ENCODE measurements at places on chromosomes 16 and 17.

GRCh38 chr16:57361404-57361803, 2.8 kb downstream of the CCL22 start:
- DNase-seq = no peak

DNA sequence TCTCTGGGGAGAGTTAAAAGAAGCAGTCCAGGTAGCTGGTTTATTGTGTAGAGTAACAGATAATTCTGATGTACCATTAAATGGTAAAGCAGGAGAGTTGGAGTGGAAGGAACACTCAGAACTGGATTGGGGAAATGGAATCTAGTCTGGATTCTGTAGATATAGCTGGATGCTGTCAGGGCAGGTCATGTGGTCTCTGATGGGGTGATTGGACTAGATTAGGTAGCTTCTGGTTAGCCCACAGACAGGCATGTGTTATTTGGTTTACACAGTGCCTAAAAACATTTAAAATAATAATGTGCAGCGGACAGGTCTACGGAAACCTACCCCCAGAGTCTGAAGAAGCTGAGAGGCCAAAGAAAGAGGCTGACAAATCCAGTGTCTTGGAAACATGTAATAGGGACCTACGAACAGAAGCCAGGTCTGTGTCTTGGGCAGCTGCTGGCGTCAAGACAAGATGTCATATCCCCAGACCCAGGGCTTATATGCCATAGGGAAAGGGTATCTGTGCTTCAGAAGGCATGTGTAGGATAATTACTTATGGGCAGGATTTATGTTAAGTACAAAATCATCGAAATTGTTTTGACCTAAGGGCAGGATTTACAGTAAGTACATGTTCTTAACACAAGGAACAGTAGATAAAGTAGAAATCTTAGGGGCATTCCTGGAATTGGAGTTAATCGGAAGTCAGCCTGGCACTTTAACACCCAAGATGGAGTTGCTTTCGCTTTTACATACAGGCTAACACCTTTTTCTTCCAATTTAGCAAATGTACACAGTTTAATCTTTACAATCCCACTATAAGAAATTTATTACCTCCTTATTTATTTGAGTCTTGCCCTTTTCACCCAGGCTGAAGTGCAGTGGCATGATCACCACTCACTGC, 12.4 kb downstream of the LUC7L3 start:
- DNase-seq = no peak

GRCh38 chr16:54454616-54455015, 168.0 kb upstream of the IRX3 start:
- DNase-seq = no peak

- no peak for DNase-seq
These were observed 66.1 kb downstream of the GTF3C1 start for GRCh38 chr16:27483624-27484023.

- no peak for DNase-seq
These were observed 19.9 kb upstream of the CALB2 start for GRCh38 chr16:71338632-71339031.

- DNase-seq = peak; percentile 59
These were observed 47.2 kb upstream of the RASL10B start for GRCh38 chr17:35684055-35684802.

DNA sequence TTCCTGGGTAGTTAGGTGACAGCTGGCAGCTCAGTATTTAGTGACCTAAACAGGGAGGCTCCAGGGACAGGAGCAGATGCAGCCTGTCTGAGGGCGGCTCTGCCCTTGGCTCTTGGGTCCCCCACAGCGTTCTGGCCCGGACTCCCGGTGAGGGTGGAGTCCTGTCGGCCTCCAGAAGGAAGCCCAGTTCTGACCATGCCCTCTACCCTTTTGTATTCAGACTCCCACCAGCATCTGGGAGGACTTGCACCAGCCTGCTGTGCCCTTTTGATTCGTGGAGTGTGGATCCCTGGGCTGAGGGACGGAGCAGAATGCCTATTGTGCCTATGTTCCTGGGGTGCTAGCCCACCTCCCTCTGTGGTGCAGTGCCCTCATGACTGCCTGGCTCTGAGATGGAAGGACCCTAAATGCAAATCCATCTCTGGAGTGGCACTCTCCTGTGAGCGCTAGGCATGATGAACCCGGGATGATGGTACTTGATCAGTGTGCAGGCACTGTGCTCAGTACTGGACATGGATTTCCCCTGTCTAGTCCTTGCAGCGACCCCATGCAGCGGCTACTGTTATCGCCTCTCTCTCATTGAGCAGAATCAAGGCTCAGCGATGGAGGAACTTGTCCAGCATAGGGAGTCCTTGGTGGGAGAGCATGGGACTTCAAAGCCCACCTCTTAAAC, 123.1 kb downstream of the SNX29 start:
- DNase-seq = no peak

GRCh38 chr17:55273579-55274354, 9.0 kb downstream of the HLF start:
- peak; percentile 24 for DNase-seq

DNA sequence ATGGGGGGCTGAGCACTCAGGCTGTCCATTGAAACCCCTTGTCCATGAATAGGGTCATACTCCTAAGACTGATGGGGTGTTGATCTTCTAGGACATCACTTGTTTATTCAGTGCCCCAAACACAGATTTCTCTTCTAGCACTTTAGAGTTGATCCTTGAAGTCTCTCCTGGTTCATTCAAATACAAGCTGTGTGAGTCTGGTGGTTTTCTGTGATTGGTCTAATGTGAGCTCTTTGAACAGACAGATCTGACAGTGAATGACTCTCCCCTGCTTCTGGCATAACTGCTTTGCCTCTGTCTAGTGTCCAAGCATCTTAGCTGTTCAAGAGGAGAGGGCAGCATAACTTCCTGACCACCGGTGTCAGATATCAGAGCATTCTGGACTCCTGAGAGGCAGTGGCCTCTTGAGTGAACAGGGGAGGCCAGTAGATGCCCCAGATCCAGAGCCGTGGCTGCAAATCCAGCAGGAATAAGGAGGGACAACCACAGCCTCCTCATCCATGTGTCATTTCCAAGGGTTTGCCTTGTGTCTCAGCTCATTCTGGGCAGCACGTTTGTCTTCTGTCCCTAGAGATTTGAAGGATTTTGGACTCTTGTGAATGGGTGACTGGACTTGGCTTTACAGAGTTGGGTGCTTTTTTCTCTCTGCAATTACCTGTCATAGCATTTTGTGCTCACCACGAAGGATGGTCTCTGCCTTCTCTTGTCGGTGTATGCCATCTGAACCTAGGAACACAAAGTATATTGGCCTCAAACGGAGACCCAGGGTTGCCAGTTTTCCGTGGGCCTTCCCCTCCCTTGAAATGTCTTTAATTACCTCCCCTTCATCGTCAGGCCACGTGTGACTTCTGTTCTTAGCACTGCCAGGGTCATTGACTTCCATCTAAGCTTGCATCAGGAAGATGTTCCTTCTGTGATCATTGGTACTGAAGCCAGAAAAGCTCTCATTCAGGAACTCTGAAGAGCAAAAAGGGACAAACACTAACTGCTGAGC, 13.9 kb upstream of the CLEC18C start:
- DNase-seq = peak; percentile 33

DNA sequence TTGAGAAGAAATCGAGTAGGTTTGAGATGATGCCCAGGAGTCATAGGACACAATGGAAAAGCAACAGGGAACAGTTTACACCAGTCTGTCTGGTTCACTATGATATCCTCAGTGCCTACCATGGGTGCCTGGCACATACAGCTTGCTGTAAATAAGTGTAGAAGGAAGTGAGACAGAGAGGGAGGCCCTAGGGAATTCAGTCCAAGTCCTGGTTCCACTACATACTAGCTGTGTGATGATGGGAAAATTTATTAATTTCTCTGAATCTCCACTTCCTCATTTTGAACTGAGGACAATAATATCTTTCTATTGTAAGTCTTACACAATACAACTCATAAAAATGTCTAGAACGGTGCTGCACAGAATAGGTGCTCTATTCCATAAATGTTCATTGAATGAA, 53.3 kb upstream of the LYRM9 start:
- no peak for DNase-seq

DNA sequence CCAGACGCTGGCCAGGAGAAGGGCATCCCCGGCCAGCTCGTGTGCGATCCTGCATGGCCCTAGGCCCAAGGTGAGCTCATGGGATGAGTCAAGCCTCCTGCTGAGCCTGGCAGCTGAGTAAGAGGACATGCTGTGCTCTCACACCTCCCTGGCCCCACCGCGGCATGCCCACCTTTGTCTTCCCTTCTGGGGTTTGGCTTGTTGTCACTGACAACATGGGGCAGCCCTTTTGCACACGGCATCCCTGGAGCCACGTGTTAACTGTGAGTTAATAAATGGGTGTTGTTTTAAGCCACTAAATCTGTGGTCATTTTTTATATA, 8.9 kb upstream of the TNS4 start:
- DNase-seq = no peak

GRCh38 chr16:14024283-14024682, 46.8 kb upstream of the MRTFB start:
- no peak for DNase-seq

GRCh38 chr17:81977211-81977808, at the start of gene ASPSCR1:
Gene ASPSCR1, plus strand, starts transcription at chr17:81977629. Its CDS starts 18 bp downstream, at chr17:81977647.
- DNase-seq = peak; percentile 96

- DNase-seq = no peak
These were observed 2.8 kb upstream of the KIF2B start for GRCh38 chr17:53819956-53820355.

- DNase-seq = no peak
These were observed 3.6 kb downstream of the CCL5 start for GRCh38 chr17:35876534-35876933.

DNA sequence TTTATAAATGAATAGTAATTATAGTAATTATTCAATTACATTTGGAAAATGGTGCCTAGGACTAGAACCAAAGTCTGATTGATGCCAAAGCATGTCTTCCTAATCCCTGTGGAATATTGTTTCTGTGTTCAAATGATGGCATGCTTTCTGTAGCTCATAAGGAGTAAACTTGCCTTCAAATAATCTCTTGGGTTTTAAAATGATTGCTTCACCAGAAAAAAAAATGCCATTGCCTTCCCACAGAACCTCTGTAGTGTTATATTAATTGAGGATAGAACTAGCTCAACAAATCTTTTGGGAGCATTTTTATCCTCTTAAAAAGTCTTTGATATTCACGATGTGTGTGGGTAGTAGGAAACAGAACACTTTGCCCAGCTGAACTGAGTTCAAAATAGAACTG, 7.7 kb upstream of the TMEM100 start:
- no peak for DNase-seq

GRCh38 chr16:12965274-12965804, 63.9 kb downstream of the SHISA9 start:
- DNase-seq = no peak

GRCh38 chr16:980595-980854, 1.0 kb upstream of the SOX8 start:
- no peak for DNase-seq
